T-cell (primary cell): ENCODE measurements at places on chromosomes 5 and 9.

- no peak for DNase-seq
Measured at GRCh38 chr9:83330207-83331196, 207.7 kb downstream of the FRMD3 start.

GRCh38 chr9:98755006-98755618 lies 41.2 kb downstream of the ANKS6 start:
- no peak for DNase-seq

GRCh38 chr9:33264473-33265177 lies at the start of the genes BAG1 and CHMP5:
Gene BAG1 (minus strand): TSS chr9:33264708.
Gene CHMP5 (plus strand): TSS chr9:33265049. CDS start chr9:33265079, 30 bp downstream.
- DNase-seq, result peak; percentile 100

- DNase-seq, result no peak
Measured at GRCh38 chr5:125578551-125578950, 832.1 kb upstream of the ZNF608 start.

DNA sequence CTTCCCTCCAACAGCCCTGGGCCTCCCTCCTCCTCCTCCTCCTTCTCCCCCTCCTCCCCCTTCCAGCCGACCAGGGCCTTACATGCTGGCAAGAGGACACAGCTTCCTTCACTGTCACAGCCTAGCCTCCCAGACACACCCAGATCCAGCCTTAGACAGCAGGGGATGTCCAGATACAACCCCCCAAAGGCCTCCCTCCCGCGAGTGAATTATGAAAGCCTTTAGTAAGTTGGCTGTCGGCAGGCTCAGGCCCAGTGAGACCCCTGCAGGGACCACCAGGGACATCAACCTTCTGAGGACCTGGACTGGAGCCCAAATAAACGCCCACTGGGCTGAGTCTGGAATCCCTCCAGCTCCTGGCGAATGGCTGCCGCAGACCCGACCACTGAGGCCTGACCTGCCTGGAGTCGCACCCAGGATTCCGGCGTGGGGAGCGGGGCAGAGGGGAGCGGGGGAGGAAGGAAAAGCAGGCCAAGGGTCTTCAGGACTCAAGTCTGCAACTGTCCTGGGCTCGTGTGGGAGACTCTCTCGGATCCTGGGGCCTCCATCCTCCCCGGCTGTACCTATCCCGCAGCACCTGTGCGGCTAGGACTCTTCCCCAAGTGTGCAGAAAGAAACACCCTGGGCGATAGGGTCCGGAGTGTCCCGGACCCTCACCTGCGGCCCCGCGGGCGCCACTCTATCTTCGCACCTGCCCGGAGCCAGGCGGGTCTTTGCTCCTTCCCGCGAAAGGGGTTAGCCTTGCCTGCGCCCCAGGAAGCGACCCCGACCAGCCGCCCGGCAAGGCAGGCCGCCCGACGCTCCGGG lies 705 bp downstream of the SEPTIN8 start:
- DNase-seq, result no peak

DNA sequence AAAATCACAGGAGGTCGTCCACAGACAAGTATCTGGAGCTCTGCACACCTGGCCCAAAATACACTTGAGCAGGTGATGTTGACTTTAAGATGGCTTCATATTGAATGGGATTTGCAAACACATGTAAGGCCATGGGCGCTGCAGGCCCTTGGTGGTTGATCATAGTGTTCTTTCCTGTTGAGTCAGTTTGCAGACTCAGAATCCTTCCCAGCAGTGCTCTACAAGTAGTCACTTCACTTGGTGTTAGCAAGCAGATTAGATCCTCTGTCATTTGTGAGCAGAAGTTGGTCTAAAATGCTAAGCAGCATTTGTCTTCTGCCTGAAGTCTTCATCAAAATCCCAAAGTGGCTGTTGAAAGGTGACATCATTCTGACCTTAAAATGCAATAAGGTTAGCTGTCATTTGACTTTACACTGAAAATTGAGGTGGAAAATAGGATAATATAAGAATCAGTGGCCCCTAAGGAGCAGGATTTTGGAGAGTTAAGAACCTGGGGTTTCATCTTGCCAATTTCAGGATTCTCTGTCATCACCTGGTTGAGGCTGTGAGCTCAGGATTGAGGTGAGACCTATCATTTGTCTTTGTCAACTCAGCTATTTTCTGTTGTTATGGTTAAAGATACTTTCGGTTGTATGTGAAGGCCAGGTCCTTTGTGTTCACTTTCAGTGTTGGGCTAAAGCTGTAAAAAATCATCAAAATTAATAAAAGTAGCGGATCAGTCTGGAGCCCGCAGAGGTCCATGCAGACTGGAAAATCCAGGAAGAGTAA lies 114.5 kb downstream of the LRRC70 start:
- no peak for DNase-seq

DNA sequence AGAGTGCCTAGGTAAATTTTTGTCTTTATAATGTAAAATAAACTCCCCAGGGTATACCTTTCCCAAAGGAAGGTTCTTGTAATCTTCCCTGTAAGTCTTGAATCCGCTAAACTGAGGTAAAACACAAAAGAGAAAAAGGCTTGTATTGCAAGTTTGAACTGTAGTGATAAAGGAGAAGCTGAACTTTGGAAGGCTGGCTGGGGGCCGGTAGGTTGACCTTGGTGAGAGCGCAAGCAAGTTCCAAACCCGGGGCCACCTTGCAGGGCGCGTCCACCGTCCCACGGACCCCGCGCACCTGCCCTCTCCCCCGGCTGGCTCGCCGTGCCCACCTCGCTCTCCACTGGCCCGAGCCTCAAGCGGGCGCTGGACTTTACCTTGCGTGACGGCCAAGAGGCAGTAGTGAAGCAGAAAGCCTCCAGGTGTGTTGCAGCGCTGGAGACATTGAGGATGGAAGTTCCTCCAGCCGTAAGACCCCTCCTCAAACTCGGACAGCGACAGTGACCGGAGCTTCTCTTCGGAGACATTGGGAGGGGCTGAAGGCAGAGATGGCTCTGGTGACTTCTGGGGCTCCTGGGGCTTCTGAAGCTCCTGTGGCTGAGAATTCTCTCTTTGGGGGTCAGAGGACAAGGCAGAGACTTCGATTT lies 428 bp downstream of the SLCO4C1 start:
- no peak for DNase-seq

- DNase-seq, result no peak
Measured at GRCh38 chr9:129693741-129694140, 28.3 kb downstream of the PRRX2 start.

DNA sequence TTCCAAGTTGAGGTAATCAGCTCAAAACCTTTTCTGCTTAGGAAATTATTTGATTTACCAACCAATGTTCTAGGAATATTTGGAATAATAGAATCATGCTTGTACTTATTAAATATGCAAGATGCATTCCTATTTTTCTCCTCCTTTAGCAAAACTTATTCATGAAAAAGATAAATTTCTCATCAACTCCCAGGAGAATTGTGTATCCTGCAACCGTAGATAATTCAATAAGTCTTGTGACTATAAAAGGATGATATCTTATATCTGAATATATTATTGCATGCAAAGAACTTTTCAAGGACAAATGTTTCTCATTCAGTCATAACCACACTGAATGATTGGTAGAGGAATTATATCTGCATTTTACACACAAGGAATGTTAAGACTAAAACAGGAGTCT lies 84.9 kb upstream of the CCNG1 start:
- DNase-seq, result no peak

DNA sequence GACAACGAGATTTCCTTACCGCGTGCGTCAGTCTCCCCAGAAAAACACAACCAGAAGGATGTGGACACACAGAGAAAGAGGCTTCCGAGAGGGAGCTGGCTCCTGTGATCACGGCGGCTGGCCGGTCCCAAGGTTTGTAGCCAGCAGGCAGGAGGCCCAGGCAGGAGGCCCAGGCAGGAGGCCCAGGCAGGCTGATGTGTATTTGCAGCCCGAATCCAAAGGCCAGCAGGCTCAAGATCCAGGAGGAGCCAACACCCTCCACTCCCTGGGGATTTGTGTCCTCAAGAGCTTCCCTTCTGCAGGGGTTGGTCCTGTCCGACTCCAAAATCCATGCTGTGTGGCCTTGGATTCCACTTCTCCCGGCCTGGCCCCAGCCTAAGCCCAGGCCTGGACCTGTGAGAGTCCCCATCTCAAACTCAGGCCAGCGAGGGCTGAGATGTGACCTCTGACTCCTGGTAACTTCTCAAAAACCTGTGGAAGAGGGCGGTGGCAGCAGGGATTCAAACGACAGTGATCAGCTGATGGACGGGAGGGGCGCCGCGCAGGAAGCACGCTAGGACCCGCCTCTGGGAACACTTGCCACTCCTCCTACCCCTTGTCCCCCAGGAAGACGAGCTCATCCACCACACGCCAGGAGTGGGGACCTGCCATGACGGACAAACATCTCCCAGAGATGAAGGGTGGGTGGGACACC lies 75.0 kb upstream of the PPP1R26 start:
- no peak for DNase-seq

- no peak for DNase-seq
Measured at GRCh38 chr5:72441862-72442540, 65.2 kb downstream of the ZNF366 start.

- no peak for DNase-seq
Measured at GRCh38 chr9:131274674-131275331, 1.5 kb downstream of the FAM78A start.

DNA sequence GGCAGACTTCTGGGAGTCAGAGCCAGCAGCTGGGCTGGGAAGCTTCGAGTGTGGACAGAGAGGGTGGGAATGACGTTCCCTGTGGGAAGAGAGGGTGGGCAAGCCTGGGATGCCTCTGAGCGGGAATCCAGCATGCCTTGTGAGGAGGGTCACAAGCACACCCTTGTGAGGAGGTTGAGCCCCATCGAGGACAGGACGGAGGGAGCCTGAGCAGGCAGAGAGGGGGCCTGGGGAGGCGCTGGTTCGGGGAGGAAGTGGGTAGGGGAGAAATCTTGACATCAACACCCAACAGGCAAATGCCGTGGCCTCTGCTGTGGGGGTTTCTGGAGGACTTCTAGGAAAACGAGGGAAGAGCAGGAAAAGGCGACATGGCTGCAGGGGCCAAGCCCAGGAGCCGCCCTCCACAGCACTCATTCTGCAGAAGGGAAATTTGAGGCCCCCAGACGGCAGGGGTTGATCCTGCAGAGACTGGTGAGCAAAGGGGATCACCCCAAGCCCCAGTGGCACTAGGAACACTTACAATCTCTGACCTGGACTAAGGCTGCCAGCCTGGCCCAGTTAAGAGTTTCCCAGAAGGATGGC lies 1.1 kb upstream of the IL13 start:
- no peak for DNase-seq

DNA sequence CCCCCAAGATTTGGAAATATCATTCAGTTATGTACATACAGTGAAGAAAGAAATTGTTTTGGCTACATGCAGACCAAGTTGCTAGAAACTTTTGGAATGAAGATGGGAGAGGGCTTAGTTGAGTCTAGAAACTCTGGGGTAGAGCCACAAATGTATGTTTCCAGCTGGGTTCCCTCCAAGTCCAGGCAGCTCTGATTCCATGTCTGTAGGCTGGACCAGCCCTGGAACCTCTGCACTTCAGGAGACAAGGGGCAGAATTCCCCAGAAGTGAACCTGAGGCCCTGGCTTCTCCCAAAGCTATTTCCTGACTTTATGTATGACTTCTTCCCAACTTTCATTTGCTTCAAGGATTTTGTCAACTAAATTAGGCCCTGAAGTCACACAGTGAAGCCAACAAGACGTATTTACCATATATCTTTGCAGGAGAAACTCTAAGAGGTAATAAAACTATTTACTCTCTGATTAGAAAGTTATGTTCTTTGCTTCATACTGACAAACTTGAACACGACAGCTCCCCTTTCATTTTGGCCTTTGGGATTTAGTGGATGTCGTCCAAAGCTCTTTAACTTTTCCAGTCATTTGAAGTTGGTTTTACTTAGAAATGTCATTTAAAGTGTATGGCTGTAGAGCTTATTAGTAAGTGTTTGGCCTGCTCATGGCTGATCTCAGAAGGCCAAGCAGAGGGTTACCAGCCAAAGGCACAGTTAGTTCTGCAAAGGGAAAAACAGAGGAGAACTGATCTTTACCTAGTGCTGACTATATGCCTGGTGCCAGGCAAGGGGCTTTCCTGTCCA lies 152.0 kb upstream of the SLC28A3 start:
- no peak for DNase-seq

- no peak for DNase-seq
Measured at GRCh38 chr9:108086624-108087023, 597.1 kb upstream of the KLF4 start.

DNA sequence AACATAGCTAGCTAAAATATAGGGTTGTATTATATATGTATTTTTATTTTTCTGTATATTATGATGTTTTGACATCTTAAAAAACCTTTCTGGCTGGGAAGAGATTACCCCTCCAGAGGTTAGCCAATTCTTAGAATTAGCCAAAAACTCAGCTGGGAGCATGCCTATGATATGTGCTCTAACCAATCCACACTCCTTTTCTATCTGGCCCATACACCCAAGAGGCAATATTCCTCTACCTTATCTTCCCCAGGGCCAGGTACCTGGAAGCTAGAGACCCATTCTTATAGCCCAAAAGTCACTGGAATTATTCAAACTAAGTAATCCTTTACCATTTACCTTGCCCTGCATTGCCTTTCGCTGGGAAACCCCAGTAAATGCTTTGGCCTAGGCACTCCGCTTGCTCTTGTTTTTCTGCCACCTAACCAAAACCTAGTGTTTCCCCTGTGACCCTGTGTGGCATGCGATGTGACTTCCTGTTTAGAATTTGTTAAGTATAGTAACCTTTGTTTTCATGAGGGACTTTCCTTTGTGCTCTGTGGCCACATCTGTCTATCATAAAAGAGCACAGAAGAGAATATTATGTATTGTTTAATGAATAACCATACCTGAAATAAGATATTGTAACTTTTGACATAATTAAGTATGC lies 37.4 kb downstream of the CSNK1G3 start:
- peak; percentile 69 for DNase-seq

- no peak for DNase-seq
Measured at GRCh38 chr5:113090336-113091106, 113.9 kb downstream of the DCP2 start.

GRCh38 chr9:92349771-92350739 lies 24.3 kb downstream of the CENPP start:
- DNase-seq, result no peak

DNA sequence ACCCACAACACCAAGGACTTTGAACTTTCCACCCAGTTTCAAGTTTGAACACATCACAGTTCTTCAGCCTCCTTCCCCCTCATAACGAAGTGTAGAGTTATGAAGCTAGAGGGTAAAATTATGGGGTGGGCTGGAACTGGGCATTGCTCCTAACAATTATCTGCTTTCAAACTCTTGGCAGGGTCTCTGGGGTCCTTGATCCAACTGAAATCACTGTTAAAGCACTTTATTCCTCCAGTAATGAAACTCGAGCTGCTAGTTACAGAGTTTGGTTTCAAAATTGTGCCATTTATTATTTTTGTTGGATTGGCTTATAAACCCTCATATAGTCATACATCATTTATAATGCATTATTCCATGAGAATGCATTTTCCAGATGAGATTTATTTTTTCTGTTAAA lies 158.5 kb downstream of the RGS3 start:
- DNase-seq, result no peak

DNA sequence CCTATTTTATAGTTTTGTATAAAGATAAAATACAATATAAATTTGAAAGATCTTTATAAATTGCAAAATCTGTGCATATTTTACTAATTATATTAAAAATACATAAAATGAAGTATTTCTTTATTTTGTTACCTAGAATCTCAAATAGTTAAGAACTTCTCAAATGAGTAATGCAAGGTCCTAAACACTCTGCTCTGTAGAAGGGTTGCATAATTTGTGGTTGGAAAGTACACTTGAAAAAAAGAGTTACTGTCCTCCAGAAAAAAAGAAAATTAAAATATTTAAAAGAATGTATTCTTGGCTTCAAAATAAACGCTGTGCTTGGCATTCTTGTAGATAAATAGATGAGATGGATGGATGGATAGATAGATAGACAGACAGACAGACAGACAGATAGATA lies 428.8 kb upstream of the CDH6 start:
- no peak for DNase-seq
